ENCODE measurements at places on chromosomes 3 and 15.

DNA sequence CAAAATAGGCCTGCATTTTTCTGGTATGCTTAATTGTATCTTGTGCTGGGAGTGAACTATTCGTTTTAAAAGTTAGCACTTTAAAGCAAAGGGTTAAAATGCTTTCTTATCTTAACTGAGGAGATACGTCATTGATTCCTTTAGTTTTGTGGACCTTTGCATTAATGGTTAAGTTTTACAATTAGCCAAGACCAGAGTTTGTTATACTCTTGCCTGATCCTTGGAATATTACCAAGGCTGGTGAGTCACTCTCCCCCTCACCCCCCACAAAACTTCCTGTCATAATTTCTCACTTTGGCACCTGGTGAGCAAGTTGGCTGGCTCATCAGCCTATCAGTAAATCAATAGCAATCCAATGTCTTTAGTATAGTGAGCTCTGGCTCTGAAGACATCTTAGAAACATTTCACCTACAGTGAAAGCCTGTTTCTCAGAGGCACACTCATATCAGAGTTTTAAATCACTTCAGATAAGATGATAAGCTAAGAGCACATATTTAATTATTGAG lies 26.7 kb downstream of the SLC2A2 start:
- DNase-seq, result no peak

DNA sequence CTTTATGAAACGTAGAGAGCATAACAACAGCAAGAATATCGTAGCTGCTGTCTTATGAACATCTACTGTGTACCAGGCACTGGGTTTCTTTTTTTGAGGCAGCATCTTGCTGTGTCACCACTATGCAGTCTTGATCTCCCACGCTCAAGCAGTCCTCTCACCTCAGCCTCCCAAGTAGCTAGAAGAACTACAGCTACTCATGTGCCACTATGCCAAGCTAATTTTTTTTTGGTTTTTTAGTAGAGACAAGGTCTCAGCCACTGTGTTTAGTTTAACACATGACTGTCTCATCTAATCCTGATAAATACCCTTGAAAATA lies 129.9 kb downstream of the VGLL4 start:
- no peak for DNase-seq

GRCh38 chr3:42226470-42227425 lies 39.2 kb downstream of the CCK start:
- DNase-seq, result peak; percentile 30

GRCh38 chr15:60110909-60111308 lies 106.8 kb downstream of the FOXB1 start:
- DNase-seq, result no peak

DNA sequence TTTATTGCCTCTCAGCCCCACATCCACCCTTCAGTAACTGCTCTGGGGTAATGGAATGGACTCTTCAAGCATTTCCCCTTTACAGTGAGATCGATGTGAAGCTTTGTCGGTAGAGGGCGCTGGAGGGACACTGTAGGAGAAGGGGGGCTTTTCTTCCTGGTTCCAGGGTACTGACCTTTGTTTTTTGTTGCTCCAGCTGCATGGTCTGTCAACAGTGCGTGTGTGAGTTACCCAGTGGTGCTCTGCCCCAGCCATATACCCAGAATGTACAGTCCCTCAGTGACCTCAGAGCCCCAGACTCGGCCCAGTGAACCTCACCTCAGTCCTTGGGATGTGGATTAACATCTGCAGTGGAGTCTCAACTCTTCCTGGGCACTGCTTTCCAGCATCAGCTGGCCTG lies 180.3 kb upstream of the TSC22D2 start:
- peak; percentile 70 for DNase-seq

GRCh38 chr3:14370720-14371572 lies 31.5 kb upstream of the SLC6A6 start:
- peak; percentile 3 for DNase-seq

DNA sequence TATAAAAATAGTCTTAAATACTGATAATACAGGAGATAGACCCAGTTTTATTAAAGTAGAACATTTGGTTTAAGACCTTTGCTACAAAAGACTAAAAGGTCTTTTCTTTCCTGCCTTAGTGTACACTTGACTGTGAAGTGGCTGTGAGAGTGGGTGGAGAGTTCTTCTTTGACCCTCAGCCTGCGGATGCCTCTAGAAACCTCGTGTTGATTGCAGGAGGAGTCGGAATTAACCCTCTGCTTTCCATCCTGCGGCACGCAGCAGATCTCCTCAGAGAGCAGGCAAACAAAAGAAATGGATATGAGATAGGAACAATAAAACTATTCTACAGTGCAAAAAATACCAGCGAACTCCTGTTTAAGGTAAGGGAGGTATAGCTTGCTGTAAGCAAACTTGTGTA lies 36.5 kb downstream of the OXNAD1 start:
- DNase-seq, result no peak

- DNase-seq, result peak; percentile 49
These were observed 447.3 kb upstream of the KCNMB2 start for GRCh38 chr3:178088963-178089362.

- no peak for DNase-seq
These were observed 15.1 kb downstream of the VEPH1 start for GRCh38 chr3:157488144-157488543.

DNA sequence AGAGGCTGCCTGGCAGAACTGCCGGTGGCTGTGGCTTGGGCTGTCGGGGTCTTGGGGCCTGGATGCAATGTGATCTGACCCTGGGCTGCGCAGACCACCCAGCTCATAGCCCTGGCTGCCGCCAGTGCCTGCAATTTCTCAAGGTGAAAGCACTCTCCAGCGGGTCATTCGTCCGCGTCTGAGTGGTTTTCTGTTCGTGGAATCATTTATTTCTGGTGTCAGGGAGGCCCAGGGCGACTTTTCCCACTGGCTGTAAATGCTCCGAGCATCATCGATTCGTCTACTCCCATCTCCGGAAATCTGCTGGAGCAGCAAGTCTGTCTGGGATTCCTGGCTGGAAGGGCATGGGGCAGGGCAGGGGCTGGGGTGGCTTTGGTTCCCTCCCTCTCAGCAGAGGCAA lies 40.6 kb upstream of the ADPGK start:
- DNase-seq, result no peak

GRCh38 chr3:166125179-166125578 lies 288.0 kb upstream of the BCHE start:
- DNase-seq, result no peak

GRCh38 chr3:66478960-66479359 lies 21.9 kb downstream of the LRIG1 start:
- DNase-seq, result no peak

DNA sequence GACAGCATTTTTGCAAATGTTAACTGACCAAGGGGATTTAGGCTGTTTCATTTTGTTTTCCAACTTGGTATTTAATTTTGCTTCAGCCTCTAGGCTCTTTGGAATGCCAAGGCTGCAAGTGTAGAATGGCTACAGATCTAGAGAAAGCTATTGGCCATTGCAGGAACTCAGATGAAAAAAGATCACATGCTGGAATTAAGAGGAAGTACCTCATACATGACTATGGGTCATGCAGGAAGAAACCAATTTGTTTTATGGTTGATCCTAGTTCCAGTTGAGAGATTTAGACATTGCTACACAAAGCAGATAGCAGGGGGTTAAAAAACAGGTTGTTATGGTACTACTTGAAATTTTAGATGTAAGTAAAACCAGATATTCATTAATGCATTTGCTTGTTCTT lies 12.7 kb upstream of the CLDN16 start:
- DNase-seq, result no peak

DNA sequence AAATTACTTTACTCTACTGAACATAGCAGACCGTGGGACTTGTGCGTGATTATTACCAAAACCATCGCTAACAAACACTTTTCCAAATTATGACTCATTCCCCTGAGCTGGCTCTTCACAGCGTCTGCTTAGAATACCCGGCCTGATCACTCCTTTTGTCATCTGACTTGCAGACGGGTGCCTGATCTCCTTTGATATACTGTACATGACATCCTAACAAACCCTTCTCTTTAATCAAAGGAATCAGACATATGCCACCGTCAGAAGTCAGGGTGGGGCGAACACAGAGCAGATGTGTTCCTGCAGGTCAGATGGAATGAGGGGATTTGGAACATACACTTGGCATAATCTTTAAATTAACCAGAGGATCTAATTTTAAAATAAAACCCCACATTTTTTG lies 48.5 kb upstream of the SH3GL3 start:
- no peak for DNase-seq

- peak; percentile 63 for DNase-seq
These were observed 6.3 kb downstream of the PXYLP1 start for GRCh38 chr3:141237701-141238521.

DNA sequence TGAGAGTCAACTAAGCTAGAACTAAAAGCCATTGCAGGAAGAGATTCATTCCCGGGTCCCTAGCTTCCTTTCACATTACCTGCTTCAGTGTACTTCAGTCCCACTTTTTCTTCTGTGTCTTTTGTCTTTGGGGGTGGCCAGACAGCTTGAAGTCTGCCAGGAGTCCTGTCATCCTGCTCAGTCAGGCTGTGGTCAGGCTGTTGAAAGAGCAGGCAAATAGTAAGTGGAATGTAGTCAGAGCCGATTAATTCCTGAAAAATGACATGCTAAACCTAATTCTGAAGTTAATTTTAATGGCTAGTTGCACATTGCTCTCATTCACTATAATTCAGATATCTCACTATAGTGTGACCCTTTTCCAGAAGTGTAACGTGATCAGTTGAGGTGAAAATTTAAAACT lies 129.6 kb downstream of the FMN1 start:
- DNase-seq, result no peak

DNA sequence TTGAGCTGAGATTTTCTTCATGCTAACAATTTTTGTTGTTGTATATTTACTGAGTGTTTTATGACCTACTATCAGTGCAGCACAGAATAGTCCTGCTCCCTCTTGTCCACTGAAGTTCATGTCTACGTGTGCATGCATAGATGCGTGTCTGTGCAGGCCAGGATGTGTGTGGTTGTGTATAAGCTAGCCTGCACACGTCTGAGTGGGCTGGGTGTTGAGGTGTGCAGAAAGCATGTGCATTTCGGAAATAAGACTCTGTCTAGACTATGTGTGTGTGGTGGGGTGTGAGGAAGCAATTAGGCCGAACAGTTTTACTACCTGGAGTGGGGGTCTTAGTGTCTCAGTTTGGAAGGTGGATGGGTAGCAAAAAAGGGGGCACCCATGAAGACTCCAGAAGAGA lies 39.2 kb downstream of the ATP2B2 start:
- DNase-seq, result no peak

- no peak for DNase-seq
These were observed 200.8 kb upstream of the STRIT1 start for GRCh38 chr3:155494332-155494731.

- DNase-seq, result peak; percentile 7
These were observed 91.2 kb downstream of the FILIP1L start for GRCh38 chr3:100023150-100023549.

DNA sequence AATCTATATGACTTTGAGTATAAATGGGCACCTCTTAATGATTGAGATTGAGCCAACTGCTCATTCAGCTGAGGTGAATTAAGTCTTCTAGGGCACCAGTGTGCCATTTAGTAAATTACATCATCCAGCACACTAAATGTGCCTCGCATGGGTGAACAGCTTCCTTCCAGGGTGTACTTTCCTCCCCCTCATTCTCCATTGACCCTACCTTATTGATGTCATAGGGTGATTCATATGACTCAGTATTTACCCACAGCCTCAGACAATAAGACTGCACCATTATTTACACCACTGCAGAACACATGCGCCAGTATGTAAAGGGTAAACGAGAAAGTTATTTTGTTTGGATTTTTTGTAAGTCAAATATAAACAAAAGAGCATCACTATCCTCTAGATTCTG lies 185.2 kb upstream of the ARL6 start:
- DNase-seq, result peak; percentile 92

- DNase-seq, result no peak
These were observed 120.1 kb downstream of the ADAMTS17 start for GRCh38 chr15:100221471-100222348.

- no peak for DNase-seq
These were observed 337.3 kb upstream of the SGO1 start for GRCh38 chr3:20523293-20523692.

DNA sequence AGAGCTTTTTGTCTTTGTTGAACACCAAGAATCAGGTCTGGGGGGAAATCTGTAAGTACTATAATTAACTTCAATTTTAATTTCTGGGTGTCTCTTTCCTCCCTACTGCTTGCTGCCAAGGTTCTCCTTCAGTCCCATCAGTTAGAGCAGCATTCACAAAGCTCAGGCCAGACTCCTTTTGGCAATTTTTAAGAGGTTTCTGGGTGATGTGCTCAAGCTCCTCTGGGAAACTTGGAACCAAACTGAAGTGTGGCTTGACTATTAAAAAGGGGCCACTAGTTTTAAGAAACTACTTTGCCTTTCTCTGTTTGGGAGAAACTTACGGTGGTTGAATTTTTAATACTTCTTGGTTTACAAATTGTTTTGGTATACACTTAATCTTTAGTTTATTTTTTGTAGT lies 227.7 kb upstream of the SOX2 start:
- DNase-seq, result no peak

- DNase-seq, result no peak
These were observed 29.8 kb downstream of the GNB4 start for GRCh38 chr3:179421500-179421899.

DNA sequence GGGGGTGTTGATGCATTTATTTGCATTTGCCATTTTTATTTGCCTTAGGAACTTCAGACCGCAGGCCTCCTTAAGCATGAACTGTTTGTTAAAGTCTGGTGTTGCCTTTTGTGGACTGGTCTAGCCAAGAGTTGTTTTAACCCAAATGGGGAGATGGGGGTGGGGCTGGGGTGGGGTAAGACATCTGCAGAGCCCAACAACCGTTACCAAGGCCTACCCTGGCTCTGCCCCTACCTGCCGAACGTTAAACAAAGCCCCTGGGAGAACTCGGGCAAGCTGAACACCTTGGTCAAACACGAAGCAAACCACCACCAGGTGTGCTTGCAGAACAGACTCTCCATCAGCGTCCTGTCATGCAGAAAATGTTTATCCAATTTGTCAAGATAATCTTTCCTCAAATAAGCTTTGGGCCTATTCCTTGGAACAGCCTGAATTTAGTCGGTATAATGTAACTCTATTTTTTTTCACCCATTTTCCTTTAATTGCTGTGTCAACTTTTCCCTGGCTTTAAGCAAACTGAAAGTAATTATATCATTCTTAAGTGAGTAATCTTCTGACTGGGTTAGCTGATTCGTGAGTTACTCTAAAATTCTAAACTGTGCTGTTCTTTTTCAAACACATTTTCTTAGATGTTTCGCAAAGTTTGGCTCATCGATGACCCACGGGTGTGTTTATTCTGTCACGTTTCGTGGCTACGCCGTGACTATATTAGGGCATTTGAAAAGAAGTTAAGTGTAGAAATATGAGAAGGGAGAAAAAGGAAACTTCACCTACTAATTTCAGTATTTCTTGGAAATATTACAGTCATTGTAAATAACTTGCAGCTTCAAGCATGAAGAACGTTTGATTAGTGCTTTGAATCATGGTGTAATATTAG lies 127.6 kb downstream of the SOX2 start:
- peak; percentile 88 for DNase-seq

DNA sequence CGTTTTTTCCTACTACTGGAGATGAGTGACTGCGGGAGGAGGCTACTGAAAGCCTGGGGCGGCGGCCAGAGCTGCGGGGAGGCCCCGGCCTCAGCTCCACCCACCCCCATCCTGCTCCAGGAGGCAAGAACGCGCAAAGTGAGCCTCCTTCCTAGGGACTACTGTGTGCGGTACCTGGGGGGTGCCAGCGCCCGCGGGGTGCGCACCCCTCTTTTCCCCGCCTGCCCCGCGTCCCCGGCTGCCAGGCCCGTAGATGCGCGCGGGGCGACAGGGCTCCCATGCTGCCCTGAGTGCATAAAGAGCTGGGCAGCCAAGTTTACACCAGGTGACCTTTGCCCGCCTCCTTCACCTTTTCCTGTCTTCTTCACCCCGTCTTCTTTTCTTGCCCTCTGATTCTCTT lies 2.5 kb upstream of the USF3 start:
- DNase-seq, result no peak

GRCh38 chr15:88747631-88748030 lies 55.6 kb upstream of the ACAN start:
- DNase-seq, result no peak

Measured in NCI-H1436 (cell line).